HTR-8/SVneo (cell line): ENCODE measurements at places on chromosomes 5 and 9.

GRCh38 chr5:39518516-39518915, 93.7 kb upstream of the DAB2 start:
- no peak for DNase-seq

GRCh38 chr5:81533629-81534405, 139.9 kb upstream of the ACOT12 start:
- no peak for DNase-seq

DNA sequence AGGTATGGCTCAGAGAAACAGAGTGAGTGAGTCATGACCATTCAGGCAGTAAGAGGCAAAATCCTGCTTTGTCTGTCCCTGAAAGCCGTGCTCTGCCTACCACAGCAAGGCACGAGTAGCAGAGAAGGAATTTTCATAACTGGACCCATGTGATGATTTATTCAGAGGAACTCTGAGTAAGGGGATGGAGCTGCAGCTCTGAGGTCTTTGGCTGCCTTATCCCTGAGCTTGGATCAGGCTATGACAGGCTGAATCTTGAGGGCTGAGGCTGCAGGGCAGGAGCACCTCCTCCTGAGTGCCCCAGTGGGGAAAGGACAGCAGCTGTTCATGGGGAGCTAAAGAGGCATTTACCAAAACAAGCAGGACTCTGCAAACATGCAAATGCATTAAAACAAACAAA, 183.4 kb downstream of the PAPPA start:
- no peak for DNase-seq

DNA sequence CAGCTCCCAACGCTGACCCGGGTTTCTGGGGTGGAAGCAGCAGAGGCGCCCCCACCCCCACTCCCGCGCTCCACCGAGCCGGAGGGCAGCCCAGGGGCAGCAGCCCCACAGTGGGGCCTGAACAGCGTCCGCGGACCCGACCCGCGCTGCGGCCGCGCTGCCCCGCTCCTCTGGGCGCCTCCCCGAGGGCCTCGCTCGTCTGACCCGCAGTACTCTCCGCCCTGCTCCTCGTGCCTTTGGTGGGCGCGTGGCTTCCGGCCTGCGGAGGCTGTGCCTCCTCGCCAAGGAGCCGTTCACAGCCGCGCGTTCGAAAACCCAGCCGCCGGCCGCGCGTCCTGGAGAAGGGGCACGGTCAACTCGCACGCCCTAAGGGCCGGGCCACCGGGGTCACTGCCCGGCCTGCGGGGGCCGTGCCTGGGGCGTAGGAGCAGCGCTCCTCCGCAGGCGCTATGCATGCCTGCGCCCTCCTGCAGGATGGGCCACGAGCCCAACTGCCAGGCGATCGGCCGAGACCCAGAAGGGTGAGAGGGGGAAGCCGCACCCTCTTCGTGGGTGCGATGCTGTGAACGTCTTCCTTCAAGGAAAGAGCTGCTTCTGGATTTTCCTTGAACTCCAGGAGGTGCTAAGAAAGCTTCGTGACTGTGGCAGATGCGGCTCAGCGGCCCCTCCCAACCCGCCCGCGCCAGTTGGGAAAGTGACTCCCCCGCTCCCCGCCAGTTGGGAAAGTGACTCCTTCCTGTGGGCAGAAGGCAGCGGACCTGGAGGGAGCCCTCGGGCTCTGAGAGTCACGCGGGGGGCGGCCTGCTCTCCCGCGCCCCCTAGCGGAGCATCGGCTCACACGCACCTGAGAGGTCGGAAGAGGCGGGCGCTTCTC, 82.7 kb downstream of the HSD17B3 start:
- DNase-seq: no peak

DNA sequence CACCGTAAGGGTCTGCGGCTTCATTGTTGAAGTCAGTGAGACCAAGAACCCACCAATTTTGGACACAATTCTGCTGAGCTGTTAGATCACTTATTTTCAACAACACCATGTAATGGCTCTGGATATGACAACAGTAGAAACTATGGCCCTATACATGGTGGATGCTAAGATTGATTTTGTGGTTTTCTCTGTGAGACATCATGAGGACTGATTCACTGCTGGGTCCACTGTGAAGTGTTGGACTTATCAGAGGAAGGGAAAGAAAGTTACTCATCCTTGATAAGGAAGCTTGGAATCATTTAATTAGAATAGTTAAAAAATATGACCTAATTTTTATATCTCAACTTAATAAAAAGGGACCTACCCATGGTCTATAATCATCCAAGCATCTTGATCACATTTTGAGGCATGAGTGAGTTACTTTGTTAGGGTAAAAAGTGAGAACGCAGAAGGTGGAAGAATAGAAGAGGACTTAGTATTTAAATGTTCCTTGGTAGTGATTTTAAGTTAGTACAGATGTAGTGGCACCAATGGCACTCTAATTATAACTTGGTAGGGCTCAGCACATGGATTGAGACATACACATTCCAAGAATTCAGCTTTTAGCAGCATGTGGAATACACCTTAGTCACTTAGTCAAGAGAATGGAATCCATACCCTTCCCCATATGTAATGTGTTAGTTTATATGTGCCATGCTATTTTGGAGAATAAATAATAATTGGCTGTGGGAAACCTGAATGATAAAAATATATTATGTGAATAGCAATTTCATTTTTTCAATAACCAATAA, 123.5 kb upstream of the CD180 start:
- DNase-seq: no peak

- DNase-seq: no peak
These were observed 49.1 kb downstream of the MTREX start for GRCh38 chr5:55356896-55357295.

- no peak for DNase-seq
These were observed 169.7 kb downstream of the GOLPH3 start for GRCh38 chr5:32004404-32004803.

- no peak for DNase-seq
These were observed 590.2 kb upstream of the MEF2C start for GRCh38 chr5:89473196-89473595.

DNA sequence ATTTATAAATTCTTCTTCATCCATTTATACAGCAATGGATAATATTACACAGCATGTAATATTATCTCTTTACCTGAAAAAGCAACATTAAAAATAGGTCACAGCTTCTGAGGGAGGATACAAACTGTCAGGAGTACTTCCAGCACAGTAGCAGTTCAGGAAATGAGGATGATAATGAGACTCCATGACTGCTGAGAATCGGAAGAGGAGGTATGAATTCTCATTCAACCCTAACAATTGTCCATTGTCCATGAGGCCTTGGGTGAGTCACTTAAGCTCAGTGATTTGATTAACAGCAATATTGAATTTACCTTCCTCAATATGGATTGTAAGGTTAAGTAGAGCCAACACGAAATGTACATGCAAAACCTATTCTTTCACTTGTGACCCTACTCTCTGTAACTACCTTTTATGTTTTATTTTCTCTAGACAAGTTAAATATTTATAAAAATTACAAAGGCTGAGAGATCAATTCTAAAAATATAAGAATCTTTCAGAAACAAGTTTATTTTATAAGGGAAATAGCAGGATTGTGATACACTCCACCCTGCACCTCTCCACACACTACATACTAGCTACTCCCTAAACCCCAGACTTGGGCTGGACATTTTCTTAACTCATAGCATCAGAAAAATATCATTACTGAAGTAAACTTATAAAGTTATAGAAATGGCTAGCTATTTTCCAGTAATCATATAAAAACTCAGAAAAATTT, 159.1 kb upstream of the ACOT12 start:
- no peak for DNase-seq

DNA sequence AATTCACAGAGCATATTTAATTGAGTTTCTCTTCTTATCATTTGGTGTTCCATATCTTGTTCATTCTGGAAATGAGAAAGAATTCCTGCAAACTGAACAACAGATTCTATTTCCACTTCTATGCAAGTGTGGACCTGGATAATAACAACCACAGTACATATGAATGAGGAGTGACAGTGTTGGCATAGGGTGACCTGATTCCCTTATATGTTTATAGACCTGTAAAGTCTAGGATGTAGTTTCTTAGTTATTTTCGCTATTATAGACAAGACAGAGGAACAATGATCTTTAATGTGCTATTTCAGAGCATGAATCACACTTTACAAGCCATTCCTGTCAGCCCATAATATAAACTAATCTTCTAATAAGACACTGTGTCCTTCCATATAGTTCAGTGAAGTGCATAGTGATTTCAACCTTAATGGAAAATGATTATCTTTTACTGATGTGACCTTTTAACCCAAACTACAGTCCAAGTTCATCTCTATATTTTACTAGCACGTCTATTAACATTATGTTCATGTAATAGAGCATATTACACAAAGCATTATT, 88.2 kb upstream of the FAM174A start:
- no peak for DNase-seq

DNA sequence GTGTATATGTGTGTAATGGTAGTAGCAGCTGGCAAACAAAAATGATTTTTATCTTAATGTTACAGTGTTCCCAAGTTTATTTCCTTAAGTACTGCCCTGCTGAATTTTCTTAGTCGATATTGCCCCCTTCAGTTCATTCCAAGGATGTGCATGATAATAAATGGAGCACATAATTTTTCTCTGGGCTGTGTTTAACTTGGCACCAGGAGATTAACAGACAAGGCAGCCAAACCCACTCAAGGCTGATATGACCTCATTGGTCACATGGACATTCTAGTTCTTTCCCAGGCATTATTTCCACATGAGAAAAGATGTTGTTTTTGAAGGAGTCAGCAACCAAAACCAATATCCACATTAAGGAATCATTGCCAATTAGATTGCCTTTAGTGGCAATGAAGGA, 61.8 kb downstream of the COX7C start:
- DNase-seq: peak; percentile 6
